Activated CD4-positive, alpha-beta T cell treated with anti-CD3 and anti-CD28 coated beads, Interleukin-2, amount 50 U/mL, for 48 hours (primary cell): ENCODE measurements at places on chromosomes 11 and 22.
A peak's percentile ranks its signal among the peaks of the same experiment; 100 is the strongest.

DNA sequence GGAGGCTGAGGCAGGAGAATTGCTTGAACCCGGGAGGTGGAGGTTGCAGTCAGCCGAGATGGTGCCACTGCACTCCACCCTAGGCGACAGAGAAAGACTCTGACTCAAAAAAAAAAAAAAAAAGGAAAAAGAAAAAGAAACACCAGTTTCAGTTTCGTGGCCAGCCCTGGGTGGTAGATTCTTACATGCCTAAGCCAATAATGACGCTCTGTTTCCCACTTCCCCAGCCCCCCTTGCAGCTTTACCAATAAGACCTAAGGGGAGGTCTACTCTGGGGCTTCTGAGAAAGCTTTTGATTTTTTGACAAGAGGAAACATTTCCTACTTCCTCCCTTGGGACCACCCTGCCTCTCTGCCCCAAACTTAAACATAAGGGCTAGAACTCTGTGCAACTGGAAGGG lies 30.0 kb upstream of the PTPRJ start:
- DNase-seq, result peak; percentile 27

DNA sequence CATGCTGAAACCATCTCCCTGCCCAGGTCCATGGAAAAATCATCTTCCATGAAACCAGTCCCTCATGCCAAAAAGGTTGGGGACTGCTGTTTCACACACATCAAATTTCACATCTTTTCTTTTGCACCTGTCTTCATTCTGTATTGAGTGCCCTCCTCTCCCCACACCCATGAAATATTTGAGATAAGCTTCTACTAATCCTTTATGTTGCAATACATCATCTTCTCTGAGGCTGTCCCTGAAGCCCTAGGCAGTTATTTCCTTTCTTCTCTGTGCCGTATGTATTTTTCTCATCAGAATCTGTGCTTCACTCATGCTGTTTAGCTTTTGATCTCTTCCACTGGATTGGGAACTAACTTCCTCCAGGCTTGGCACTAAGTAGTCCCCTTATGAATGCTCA lies 40.0 kb upstream of the RRM1 start:
- DNase-seq, result no peak

- no peak for DNase-seq
Measured at GRCh38 chr11:64918017-64918416, 1.0 kb upstream of the ATG2A start.

- DNase-seq, result peak; percentile 70
Measured at GRCh38 chr22:38467904-38468442, at the start of gene KDELR3. KDELR3 (plus strand) TSS chr22:38468096; CDS start chr22:38468234, 138 bp downstream.

DNA sequence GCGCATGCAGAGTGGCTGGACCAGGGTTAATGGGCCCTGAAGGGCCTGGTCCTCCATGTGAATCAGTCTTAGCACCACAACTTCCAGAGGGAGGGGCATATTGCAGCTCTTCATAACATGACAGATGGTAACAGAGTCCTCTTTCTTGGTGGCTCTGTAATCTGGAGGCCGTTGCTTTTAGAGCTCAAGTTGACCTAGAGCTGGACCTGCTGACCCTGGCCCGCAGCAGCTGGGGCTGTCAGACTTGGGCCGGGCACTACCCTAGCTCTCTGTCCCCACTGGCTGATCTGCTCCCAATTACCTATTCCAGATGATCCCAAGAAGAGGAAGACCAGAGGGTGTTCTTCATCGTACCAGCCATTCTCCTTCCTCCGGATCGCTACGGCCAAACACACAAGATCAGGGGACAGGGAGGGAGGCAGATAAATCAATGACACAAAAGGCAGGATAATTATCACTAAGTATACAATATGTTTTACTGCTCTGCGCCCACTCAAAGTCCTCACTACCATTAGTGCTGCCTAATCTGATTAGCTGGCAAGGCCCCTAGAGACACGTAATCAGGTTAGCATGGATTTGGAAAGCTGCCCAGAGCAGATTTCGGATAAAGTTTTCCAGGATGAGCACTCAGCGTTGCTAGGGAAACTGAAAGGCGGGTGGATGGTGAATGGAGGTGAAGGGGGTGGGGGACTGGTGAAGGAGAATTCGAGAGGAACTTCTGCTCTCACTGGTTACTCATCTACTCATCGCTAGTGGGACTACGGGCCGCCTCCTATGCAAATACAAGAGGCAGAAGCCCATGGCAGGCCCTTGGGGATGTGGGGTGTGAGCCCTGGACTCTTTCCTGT lies 64.5 kb upstream of the PHOX2A start:
- DNase-seq, result no peak

DNA sequence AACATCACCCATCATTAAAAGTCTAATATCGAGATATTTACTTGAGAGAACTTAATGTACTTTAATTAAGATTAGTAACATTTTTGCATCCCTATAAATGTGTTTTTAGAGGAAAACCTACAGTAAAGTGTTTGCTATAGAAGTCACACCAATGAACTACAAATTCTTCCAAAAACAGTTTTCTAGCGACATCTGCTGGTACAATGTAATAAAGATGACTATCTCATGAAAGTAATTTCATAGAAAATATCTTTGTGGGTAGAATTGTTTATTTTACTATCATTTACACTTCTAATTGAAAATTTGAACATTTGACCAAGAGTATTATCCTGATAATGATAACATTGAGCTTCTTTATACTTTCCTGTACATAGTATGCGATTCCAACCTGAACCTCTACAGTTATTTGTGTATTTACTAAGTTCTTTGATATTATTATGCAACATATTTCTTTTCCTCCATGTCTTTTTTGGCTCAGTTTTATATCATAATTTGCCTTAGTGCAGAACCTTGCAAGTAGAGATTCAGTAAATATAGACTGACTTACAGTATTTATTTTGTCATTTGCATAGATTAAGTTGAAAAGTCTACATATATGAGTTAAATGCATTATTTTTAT lies 252.7 kb downstream of the TMEM135 start:
- DNase-seq, result no peak

DNA sequence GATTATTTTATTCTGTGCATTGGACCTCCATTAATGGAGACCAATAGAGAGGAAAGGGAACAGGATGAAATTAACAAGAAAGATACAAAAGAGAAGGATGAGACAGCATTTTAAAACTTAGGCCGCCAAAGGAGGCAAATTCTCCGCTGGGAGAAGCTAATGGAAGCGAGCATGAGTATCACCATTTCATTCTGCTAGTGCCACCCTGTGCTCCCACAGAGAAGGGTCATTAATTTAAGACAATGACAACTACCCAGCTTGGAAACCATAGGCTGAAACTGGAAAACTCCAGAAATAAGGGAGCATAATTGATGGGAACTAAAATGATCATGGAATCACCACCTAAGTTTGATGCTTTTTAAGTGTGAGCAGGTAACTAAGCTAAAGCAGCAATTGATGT lies 69.2 kb downstream of the SLC36A4 start:
- no peak for DNase-seq

DNA sequence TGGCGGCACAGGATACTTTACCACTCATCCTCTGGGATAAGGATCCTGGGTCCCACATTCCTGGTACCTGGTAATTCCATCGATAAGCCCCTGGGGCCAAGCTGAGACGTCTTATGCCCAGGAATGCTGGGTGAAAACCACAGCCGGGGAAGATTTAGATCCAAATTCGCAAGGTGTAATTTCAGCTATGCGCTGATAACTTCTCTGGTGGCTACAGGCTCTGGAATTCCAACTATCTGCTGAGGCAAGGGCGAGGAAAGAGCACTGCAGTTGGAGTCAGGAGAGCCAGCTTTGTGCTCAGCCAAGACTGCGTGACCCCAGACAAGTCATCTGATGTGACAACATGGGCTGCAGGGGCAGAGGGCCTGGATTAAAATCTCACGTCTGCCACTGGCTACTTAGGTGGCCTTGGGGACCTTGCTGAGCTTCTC lies 9.9 kb upstream of the MYEOV start:
- DNase-seq, result no peak

DNA sequence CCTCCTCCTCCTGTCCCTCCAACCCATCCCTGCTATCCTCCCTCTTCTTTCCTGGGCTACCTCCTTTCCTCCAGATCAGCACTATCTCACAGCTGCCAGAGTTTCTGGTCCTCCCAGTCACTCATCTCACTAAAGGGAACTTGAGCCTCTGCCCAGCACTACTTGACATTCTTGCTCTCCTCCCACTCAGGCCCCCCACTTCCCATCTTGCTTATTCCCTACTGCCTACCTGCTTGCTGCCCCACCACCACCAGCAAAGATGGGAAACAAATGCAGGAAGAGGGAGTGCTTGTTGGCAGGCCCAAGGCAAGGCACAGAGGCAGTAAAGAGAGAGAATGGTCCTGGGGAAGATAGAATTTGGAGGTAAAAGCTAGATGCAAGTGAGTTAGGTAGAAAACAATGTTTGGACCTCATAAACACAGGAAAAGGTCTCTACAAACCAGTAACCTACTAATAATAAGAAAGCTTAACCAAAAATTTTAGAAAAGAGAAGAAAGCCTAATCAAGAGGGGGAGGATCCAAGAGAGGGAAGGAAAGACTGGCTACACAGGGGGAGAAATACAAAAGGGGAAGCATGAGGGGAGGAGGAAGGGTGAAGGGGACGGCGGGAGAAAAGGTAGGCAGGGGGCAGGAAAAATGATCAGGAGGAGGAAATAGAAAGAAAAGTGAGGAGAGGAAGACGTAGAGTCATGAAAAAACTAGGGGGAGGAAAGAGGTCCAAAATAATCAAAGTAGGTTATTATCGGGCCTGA lies 63.6 kb downstream of the PAK1 start:
- DNase-seq, result no peak

- DNase-seq, result no peak
Measured at GRCh38 chr11:68865241-68865640, 23.5 kb upstream of the CPT1A start.

DNA sequence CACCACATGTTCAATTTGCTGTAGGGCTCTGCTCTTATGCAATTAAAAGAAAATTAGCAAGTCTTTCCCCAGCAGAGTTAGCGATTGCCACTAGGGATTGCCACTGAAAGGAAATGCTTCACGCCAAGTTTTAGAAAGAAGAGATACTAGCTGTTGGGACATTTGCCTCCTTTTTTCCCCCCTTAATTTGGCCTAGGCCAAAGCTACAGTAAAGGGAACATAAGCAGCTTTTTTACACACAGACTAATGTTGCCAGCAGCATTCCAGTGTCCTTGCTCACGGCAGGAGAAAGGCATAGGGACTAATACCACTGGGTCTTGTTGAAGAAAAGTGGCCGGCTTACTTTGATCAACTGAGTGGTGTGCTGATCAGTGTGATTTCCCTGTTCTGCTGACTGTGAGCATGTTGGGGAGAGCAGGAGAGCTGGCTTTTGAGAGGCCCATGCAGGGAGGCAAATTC lies 71.2 kb downstream of the PHF21A start:
- DNase-seq, result no peak

- DNase-seq, result no peak
Measured at GRCh38 chr11:3989921-3990290, 104.7 kb upstream of the RRM1 start.

- DNase-seq, result peak; percentile 30
Measured at GRCh38 chr11:76288166-76288980, 82.1 kb upstream of the WNT11 start.

- DNase-seq, result no peak
Measured at GRCh38 chr11:85699957-85700741, 14.2 kb upstream of the CCDC89 start.

GRCh38 chr11:19216709-19217374 lies 15.1 kb upstream of the CSRP3 start:
- no peak for DNase-seq

- DNase-seq, result peak; percentile 5
Measured at GRCh38 chr11:106076171-106076918, 802 bp downstream of the KBTBD3 start.

DNA sequence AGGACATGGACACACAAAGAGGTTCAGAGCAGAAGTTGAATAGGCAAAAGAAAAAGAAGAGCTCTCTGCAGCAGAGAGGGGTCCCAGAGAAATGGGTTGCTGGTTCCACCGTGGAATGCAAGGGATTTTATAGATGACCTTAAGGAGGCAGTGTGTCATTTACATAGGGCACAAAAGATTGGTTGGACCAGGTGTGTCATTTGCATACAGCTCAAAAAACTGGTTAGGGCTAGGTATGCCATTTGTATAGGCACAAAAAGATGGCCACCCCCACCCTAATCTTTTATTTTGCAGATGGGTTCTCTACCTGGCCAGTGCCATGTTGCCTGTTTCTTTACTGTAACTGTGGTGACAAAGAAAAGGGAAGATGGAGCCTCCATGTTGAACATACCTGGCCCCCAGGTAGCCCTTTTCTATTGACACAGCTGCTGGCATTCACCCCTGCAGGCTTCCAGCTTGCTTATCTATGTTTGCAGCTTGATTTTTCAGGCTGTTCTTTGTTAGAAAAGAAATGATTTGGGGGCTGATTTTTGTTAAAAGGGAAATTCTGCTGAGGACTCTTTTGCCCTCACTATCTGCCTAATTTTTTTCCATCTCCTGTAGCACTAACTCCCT lies 3.1 kb upstream of the CAVIN3 start:
- no peak for DNase-seq

DNA sequence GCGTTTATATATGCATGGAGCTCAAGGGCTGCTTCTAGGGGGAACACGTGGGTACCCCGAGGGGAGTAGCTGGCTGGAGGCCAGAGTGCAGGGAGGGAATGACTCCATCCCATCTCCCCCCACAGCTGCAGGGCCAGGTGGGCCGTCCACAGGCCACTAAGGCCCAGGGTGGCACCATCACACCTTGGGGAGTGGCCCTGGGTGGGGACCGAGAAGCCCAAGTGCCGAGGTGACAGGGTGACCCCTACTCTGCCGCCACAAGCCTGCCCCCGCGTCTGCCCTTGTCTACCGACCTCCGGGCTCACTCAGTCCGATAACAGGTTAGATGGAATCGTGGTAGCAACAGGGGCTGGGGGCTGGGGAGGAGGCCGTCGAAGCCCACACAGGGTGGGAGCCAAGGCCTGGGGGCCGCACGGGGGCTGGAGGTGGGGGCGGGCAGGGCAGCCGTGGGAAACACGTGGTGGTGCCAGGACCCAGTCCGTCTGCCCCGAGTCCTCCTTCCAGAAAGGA lies 125.7 kb downstream of the KCNQ1OT1 start:
- no peak for DNase-seq

DNA sequence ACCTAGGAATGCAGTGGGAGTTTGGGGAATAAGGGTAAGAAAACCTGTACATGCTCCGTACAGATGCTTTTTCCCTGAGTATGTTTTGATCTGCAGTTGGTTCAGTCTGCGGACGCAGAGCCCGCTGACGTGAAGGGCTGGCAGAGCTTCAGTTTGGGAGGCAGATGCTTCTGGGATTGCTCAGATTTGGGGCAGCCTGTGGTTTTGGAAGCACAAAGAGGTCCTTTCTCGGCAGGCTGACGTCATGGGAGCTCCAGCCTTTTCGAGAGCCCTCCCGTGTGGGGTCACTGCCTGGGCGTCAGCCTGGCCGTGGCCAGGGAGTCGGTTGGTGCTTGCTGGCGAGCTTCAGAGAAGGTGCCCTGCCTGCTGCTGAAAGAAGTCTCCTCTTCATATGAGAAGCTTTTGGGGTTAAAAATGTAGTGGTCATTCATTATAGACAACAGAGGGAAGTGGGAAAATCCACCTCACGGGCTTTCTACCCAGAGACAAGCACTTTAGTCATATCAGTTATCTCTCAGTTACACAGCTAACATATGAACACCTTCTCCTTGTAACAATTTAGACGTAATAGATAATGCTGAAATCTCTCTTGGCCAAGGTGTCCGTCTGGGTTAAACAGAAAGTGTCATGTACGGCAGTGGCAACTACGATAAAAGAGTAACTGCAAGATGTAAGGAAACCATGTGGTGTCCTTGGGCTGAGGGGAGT lies 26.8 kb downstream of the TPCN2 start:
- no peak for DNase-seq
